ENCODE measurements at places on chromosomes 7 and 10. TPM values are rescaled to one million over a fixed set of nuclear protein-coding genes. Genes with fewer than 3 reads are reported as not detected.

ANKRD61 gene
- total RNA-seq: 0.38 TPM

CNNM2 gene
- total RNA-seq: 5.0 TPM

KNDC1 gene
- 1.8 TPM for total RNA-seq

STEAP1B gene
- 0.03 TPM for total RNA-seq

SPDYE5 gene
- total RNA-seq: not detected

CYP2C18 gene
- 0.07 TPM for total RNA-seq

FAM3C gene
- 51.4 TPM for total RNA-seq

All from A549 treated with CpdA at 1 μM for 4 hours (cell line).